ENCODE measurements at places on chromosomes 4 and X.

DNA sequence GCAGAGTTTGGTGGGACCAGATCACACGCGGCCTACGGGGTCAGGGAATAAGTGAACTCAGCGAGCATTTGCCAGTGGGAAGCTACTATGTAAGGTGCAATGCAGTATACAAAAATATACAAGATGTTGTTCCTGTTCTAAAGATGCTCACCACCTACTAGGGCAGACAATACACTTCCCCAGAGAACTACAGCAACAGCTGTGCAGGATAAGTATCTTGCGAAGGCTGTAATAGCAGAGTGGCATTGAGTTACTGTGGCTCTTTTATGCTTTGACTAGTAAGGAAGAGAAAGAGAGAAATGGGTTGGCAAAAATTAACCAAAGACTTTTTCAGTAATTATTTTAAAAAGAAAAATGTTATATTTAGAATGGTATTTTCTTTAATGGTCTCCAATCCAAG, 61.2 kb downstream of the CDS1 start:
- no peak for DNase-seq

DNA sequence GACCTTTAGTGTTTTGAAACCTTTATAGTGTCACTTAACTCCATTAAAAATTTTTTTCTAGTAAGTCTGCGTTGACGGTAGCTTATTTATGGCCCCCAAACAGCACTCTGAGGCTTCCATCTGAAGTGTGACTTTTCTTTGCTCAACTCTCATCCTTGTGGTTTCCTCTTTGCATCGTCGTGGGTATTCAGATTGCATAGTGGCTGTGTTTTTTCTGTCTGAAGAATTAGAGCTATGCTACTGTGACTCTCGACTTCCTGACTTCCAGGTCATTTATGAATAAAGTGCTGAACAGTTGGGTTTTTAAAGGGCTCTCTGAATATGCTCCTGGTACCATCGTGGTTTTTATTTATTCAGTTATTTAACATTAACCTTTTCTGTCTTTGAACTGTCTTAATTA, 44.9 kb downstream of the JADE1 start:
- DNase-seq: no peak

- peak; percentile 46 for DNase-seq
These were observed 24.8 kb downstream of the SMIM20 start for GRCh38 chr4:25938787-25939186.

- DNase-seq: no peak
These were observed 158.3 kb downstream of the SLC4A4 start for GRCh38 chr4:71497078-71497477.

- DNase-seq: no peak
These were observed 33.2 kb downstream of the PPP2R2C start for GRCh38 chr4:6439120-6439762.

- DNase-seq: no peak
These were observed 32.7 kb downstream of the MECP2 start for GRCh38 chrX:154064637-154065435.

DNA sequence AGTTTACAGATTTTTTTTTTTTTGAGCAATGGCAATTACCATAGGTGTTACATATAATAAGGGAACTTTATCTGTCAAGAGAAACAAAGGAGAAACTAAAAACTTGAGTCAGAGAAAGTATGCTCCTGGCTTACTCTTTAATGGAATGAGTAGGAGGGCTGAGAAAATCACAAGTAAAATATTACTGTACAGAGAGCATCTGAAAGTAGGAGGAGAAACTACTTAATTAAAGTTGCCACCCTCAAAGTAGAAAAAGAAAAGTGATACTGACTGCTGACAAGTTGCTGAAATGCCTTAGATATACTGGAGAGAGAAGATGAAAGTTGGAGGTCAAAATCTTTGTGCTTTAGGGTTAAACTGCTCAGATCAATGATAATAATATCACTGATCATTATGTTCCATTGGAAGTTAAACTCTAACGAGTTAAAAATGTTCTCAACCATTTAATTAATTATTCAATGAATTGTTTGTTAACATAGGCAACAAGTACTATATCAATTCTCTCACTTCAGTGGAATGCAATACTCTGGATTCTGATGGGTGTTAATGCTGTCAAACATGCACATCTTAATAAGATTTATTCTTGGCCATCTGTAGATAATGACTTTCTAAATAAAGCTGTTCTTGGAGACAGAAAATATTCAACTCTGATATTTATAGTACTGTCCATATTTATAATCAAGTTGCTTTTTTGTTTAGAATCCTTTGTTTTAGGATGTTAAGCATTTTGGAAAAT, 61.2 kb upstream of the CAMK2D start:
- DNase-seq: no peak

GRCh38 chr4:184940500-184940899, 77.8 kb upstream of the HELT start:
- DNase-seq: no peak

- DNase-seq: no peak
These were observed 10.5 kb downstream of the CLDN34 start for GRCh38 chrX:9977635-9978034.

- DNase-seq: no peak
These were observed at the start of gene PWWP3B for GRCh38 chrX:106168107-106168506. PWWP3B (plus strand) TSS chrX:106168305; CDS start chrX:106205433, 37,128 bp downstream.

DNA sequence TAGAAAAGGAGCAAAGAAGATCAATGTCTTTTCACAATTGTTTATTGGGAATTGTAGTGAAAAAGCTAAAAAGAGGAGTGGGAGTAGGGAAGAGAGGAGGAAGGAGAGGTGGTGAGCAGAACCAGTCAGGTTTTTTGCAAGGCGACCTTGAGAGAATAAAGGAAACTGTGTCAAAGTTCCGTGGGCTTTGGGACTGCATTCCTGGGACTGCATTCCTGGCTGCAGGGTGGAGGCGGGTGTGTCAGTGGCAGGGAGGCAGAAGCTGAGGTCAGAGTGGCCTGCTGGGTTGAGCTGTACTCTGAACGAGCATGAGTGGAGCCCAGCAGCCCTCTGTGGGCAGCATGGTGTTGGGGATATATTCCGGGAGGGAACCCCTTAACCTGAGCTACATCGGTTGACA, 66.8 kb upstream of the UCP1 start:
- DNase-seq: no peak

GRCh38 chrX:131728295-131729145, 184.6 kb downstream of the OR13H1 start:
- no peak for DNase-seq

DNA sequence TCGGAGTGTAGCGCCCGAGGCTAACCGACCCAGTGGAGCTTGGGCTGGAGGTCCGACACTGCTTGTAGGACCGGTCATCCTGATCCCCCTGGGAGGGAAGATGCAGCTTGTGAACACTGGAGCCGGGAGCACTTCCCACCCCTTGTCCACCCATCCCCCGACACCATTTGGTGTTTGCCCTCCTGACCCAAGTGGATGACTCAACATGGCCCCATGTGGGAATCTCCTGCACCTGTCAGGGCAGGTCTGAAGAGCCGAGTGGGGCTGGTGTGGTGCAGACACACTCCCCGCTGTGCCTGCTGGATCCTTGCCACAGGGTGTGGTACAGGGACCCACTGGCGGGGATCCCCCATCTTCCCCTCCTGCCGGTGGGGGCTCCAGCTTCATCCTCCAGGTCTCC, 90.0 kb upstream of the AFAP1 start:
- DNase-seq: no peak

DNA sequence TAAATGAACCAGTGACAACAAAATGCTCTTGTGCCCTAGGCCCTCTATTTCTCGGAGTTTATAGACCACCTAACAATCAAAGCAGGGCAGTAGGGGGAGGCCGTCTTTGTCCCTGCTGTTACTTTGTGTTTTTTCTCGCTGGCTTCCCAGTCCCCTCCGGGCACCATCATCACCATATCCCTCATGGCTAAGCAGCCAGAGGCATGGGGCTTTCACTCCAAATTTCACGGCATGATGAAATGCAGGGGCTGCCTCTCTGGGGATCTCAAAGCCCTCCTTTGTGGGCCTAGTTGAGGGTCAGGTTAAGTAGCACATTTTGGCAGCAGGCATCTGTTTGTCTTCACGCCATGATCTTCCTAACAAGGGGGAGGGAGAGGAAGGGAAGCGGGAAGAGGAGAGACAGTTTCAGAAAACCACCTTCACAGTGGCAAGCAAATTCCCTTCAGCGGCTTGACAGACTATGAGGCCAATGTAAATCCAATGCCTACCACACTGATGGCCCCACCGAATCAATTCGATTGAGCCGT, 91.9 kb downstream of the ANOS1 start:
- no peak for DNase-seq

- DNase-seq: no peak
These were observed 71.6 kb upstream of the DHX15 start for GRCh38 chr4:24655971-24656370.
